ENCODE measurements at places on chromosomes 11 and 22.
A peak's percentile ranks its signal among the peaks of the same experiment; 100 is the strongest.

DNA sequence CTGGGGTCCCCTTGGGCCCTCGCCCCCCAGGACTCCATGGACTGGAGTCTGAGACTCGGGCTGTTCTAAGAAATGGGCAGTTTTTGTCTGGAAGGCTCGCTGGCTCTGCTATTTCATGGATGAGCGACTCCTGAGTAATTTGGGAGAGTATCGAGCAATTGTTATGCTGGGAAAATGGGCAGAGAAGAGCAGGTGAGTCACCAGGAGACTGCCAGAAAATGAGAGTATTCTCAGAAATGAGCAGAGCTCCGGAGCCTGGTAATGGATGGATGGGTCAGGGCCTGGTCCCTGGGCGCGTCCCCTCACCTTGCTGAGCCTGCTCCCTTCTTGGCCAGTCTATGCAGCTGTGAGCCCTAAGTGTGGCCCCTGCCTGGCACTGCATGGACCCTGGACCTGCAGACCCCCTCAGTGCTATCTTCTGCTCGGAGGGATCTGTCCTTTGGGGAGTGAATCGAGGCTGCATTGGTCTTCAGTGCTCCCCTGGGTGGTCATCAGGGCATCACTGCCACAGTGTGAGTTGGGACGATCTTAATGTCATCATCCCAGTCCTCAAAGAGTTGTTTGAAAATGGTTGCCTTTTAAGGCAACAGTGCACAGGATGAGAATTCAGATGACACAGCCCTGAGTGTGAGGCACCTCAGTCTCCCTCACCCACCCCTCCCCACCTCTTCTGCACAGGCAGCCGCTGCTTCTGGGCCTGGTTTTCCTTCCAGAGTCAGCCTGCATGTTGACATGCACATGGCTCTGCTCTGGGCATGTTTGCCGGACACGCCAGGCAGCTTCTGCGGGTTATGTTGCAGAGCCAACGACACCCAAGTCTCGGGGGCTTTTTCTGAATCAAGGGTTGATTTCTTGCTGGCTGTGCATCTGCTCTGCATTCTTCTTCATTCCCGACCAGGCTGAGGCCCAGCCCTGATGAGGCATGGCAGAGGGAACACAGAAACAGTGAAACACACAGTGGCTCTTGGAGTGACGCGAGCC lies 519.0 kb downstream of the TBC1D22A start:
- DNase-seq, result no peak

- peak; percentile 98 for DNase-seq
Observed at GRCh38 chr11:66694732-66695207, 17.1 kb upstream of the RBM4B start.

DNA sequence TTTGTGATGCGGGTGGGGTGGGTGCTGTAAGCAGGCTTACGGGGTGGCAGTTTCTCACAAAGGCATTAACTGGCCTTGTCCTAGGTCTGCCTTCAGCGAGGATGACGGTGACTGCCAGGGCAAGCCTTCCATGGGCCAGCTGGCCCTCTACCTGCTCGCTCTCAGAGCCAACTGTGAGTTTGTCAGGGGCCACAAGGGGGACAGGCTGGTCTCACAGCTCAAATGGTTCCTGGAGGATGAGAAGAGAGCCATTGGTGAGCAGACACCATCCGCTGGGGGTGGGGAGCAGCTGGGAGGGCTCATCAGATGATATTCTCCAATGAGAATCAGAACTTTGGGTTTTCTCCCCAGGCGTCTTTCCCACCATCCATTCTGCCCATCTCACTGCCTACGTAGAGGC lies 5.8 kb downstream of the TCN2 start:
- DNase-seq, result no peak

DNA sequence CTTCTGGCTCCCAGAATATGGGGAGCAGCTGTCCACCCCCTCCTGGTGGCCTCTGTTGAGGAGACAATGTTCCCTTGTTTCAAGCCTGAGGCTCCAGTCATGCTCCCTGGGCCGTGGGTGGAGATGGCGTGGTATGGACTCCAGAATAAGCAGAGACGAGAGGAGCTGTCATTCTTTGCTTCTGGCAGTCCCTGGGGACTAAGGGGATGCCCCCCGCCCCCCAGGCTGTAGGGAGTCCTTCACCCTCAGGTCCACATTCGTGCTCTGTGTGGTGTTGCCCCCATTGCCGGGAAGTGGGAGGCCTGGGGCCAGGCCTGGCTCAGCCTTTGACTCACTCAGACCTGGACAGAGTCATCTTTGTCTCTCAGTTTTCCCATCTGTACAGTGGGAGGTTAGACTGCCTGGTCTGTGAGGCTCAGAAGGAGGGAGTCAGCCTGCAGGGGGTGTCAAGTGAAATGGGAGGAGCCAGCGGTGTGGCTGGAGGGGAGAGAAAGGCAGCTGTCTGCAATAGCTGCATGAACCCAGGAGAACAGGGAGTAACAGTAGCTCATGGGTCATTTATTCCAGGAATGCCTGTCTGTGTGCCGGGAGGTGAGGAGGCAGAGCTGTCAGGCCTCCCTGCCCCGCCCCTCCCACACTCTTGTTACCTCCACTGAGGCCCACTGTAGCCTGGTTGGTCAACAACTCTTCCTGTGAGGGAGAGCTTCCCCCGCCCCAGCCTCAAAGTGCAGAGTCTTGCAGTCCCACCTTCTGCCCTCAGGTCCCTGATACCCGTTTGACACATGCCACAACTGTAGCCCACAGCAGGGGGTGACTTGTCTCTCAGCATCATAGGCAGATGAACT lies 6.3 kb downstream of the ARHGEF17 start:
- DNase-seq, result peak; percentile 63

DNA sequence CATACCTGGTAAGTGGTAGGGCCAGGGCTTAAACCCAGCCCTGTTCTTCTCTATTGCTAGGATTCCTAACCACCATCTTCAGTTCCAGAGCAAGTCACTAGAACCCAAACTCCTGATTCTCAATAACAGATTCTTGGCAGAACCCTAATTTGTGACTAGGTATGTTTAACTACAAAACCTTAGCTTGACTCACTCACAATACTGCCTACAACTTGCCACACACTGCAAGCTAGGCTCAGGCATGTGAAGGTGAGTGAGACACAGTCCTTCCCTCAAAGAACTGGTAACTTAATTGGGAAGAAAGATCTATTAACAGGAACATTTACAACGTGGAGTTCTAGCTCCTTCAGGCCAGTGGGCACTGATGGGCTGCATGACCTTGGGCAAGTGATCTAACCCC lies 14.5 kb upstream of the AMOTL1 start:
- DNase-seq, result no peak

DNA sequence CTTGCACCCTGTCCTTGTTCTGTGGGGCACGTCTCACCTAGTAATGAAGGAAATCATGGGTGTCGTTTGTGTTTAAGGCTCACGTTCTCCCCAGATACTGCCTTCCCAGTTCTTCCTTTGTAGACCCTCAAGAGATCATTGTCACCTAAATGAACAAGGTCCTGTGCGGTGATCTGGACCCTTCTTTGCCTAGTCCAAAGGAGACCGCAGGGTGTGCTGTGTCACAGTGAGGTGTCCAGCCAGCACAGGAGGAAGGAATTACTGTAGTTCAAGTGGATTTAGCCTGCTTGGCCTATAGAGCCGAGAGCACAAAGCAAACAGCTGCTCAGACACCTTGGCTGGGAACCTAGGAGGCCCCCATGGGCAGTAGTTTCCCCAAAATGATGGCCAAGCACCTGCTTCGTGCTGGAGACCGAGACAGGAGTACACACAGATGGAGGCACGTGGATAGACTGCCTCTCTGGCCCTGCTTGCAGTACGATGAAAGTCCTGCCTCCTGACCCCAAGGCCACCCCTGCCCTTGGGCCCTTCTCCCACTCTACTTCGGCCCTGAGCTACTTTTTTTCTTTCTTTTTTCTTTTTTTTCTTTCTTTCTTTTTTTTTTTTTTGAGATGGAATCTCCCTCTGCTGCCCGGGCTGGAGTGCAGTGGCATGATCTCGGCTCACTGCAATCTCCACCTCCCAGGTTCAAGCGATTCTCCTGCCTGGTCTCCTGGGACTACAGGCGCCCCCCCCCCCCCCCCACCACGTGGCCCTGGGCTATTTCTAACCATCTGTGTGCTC lies 19.4 kb upstream of the PPFIA1 start:
- no peak for DNase-seq

- no peak for DNase-seq
Observed at GRCh38 chr22:27785831-27786230, 15.7 kb downstream of the MN1 start.

DNA sequence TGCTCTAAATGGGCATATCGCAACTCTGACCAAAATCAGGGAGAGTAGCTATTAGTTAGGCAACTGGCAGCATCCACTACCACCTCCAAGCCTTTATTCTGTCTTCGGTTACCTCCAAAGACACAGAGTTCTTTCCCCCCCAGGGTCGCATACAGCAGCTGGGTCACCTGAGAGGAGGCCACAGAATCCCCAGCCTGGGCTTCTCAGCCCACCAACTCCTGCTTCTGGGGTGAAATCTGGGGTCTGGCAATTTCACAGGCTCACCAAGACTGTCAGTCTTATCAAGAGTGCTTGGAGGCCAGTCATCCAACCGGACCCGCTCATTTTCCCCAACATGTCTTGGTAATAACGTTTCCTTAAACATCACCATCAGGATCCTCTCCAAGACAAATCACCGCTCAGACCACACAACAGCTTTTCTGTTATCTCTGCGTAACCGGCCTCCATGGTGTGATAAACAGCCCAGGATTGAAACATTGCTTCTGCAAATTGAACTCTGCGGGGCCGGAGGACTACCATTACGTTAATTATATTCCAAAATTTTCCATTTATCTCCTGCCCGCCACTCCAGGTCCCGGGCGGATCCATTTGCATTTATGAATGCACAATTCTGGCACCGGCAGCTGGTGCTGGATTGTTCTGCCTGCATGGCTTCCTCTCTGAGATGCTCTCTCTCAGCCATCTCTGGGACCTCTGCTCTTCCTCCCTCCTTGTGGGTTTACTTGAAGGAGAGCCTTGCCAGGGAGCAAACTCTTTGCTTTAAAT lies 35.6 kb downstream of the RTL6 start:
- DNase-seq, result no peak

DNA sequence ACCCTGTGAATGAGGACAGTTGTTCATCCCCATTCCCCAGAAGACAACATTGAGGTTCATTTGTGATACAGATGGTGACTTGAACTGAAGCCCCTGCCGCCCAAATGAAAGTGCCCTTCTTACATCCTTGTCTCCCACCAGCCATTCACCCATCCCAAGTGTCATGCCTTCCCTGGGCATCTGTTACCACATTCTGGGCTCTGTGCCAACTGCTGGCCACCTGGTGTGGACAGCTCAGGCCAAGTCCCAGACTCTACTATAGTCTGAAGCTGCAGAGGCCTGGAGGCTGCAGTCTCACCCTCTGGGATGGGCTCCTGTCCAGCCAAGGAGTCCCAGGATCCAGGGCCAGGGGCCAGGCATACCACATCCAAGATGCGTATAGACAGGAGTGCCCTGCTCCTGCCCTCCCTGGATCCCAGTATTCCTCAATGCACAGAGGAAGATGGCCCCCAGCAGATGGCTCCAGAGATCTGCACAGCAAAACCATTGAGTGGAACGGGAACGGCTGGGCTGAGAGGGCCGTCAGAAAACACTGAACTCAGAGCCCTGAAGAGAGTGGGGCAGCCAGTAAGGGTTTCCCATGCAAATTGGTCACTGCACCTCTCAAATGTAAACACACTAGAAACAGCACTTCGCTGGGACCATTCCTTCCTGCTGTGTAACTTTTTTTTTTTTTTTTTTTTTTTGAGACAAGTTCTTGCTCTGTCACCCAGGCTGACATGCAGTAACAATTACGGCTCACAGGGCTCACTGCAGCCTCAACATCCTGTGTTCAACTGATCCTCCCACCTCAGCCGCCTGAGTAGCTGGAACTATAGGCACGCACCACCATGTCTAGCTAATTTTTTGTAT lies 22.8 kb downstream of the ARRB1 start:
- peak; percentile 87 for DNase-seq

DNA sequence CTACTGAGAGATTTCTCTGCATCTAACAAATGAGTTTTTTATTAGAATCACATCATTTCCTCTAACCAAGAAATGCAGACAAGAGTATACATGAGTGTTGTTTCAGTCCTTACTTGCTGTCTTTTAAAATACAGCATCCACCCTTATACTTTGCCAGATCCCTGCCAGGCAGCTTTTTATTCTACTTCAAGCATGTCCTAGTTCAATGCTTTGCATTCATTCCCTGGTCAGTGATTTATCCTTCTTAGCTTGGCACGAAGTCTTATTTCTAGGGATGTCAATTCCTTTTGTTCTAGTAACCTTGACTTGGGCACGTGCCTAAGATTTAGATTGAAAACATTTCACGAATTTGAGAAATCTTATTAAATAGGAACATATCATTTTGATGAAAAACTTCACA lies 307.2 kb upstream of the MPPED2 start:
- no peak for DNase-seq

DNA sequence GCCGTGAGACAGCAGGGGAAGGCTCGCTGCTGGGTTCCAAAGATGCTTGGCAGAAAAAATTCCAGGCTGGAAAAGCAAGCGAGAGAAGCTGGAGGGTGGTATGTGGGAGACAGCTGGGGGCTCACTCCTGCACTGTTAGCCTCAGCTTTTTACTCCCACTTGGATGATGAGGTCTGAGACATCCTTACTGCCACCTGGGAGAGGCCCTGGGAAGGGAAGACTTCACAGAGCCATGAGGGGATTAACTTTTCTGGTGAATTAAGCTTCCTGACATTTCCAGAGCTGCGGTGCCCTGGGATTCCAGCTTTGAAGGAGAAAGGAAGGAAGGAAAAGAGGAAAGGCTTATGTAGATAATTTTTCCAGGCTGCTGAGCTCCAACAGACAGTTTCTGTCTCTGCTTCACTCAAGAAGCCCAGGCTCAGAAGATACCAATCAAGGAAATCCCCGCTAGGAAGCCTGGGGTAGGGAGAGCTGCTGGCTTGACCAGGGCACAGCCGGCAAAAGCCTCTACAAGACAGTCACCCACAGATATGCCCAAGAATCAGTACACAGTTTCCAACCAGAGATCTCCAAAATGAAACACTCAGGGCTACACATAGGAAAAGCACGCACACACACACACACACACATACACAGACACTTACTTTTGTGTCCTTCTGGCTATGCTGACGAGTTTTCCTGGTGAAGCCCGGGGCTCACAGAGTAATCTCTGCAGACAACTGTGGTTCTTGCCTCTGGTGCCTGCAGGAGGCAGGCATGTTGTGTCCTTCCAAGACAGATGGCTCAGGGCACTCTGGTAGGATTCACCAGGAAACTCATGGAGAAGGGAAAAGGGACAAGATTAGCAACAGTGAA lies 907 bp downstream of the MCHR1 start:
- peak; percentile 49 for DNase-seq

DNA sequence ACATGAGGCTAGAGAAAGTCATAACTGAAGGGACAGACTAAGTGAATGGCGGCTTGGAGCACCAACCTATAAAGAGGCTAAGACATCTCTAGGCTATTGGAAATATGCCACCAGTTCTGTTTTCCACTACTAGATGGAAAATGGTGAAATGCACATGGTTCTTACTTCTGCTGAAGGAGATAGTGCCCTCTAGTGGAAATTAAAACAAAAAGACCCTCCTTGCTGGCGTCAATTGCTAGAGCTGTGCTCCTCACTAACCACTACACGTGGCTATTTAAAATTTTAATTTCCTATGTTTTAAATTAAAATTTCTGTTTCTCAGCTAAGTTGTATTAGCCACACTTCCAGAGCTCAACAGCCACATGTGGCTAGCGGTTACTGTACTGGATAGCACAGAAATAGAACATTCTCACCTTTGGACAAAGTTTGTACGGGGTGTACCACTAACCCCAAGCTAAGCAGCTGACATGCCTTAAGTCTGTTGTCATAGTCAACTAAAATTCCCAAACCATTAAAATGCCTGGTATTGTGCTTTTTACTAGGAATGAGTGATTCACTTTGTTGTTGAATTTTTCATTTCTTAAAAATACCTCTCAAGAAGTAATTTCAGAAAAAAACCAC lies 34.1 kb upstream of the CALCA start:
- DNase-seq, result peak; percentile 58

GRCh38 chr22:25383278-25383820 lies 163.9 kb downstream of the CRYBB2 start:
- DNase-seq, result no peak

GRCh38 chr11:2442589-2442988 lies 1.7 kb downstream of the TRPM5 start:
- no peak for DNase-seq
